CD4-positive, alpha-beta T cell treated with Interleukin-15 for 1 hour (primary cell): ENCODE measurements at places on chromosomes 2 and 18.

GRCh38 chr2:56940054-56940453 is 756.3 kb downstream of the CCDC85A start:
- no peak for DNase-seq

DNA sequence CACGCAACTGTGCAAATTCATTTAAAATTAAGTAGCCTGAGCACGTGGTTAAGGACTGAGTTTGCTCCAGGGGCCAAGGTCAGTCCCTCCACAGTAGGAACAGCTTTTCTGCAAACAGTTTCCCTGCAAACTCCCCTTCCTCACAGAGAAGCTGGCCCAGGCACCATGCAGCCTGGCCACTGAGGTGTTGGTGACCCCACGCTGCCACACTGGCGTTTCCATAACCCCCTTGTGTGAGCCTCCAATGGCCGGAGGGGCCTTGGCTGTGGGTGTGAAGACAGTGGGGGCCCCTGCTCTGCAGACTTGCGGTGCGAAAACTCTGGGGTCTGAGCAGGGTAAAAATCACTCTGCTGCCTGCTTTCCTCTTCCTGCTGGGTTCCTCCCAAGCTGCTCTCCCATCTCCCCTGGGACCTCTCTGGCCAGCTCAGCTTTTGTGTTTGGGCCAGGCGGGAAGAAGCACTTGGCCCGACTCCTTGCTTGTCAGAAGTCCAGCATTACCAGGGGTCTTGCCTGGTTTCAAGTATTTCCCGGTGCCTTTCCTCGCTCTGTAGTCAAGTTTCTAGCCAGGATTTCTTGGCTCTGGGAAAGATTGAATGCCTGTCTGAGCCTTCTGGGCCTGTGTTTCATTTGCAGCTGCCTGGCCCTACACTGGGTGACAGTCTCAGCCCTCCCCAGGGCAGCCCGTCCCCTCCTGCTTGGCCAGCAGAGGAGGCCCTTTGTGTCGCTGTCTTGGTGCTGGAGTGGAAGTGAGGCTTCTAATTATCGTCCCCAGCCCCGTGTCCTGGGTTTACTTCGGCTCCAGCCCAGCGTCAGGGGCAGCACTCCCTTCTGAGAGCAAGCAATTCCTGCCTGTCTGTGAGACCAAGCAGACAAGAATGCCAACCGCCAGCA is 131.4 kb upstream of the SLC1A4 start:
- no peak for DNase-seq

GRCh38 chr18:7221424-7222155 is 9.3 kb upstream of the LRRC30 start:
- no peak for DNase-seq

DNA sequence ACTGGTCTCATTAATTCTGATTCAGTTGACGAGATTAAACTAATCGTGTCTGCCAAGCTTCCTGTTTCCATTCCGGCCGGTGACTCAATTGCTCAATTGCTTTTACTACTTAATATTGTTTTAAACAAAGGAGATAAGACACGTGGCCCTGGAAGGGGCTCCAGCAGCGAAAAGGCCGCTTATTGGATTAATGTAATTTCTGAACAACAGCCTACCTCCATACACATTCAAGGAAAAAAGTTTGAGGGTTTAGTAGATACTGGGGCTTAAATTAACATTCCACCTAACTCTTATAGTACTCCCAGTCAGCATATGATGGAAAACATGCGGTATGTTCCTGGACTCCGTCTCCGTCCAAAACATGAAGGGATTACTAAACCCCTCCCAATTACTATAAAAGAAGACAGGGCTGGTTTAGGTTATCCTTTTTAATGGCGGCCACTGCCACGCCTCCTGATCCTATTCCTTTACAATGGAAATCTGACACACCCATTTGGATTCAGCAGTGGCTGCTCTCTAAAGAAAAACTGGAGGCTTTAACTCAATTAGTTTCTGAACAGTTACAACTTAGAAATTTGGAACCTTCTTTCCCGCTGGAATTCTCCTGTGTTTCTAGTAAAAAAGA is 27.1 kb downstream of the VPS54 start:
- no peak for DNase-seq
